ENCODE measurements at places on chromosomes 4 and X. TPM values are rescaled to one million over a fixed set of nuclear protein-coding genes. Genes with fewer than 3 reads are reported as not detected.
A peak's percentile ranks its signal among the peaks of the same experiment; 100 is the strongest.

- DNase-seq, result no peak
Measured at GRCh38 chr4:82216219-82216618, 157.6 kb downstream of the HNRNPD start.

GRCh38 chr4:138450546-138451275, 208.6 kb upstream of the SLC7A11 start:
- no peak for DNase-seq

The MAOB gene
- not detected for total RNA-seq

DNA sequence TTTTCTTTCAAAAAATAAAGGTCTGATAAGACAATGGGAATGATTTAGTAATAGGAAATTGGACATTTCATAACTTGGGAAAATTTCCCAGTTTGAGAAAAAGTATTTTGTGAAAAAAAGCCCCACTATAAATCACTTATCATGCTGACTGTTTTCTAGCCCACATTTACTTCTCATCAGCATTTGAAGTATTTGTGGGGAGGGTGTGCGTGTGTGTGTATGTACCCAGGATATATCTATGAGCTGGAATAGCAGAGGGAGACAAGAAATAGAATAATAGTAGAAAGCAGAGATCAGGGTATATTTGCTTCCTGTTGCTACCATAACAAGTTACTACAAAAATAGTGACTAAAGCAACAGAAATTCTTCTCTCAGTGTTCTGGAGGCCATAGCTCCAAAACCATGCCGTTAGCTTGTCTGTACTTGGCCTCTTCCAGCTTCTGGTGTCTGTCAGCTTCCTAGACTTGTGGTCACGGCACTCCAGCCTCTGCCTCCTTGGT, 139.8 kb downstream of the PTTG2 start:
- no peak for DNase-seq

DNA sequence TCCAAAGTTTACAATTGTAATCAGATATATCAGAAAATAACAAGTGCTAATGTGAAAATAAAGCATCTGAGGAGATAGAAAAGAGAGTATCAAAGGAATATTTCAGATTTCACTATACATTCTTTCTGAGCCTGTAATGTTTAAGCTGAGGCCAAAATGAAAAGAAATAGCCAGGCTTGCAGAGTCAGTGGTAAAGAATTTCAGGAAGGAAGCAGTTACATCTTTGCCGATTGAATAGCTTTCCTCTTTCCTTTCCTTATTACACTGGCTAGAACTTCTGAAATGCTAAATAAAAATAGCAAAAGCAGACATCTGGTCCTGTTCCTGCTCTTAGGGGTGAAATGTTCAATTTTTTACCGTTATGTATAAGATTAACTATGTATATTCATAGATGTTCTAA, 1441.6 kb upstream of the PCDH7 start:
- DNase-seq, result no peak

The MTNR1A gene
- 0.23 TPM for total RNA-seq

The CHRNA9 gene
- total RNA-seq, result not detected

GRCh38 chr4:2324891-2325290, 63.0 kb upstream of the MXD4 start:
- DNase-seq, result no peak

GRCh38 chr4:2948895-2949781, 14.1 kb downstream of the NOP14 start:
- DNase-seq, result no peak

The DRP2 gene
- total RNA-seq, result 0.15 TPM

DNA sequence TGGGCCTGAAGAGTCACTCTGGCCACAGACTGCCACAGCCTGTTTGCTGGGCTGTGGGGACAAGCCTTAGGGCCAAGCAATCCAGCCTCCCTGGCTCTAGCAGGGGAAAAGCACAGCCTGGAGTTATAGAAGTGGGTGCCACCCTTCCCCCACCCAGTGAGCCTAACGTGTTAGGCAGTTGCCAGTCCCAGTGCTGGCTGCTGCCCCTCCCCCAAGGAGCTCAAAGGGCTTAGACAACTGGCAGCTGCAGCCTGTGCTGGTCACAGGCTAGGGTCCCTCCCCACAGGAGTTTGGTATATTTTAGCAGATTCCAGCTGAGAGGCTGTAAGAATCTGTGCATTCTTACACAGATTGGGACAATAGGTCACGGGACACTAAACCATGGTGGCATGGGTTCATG, 370.3 kb upstream of the FGF16 start:
- no peak for DNase-seq

DNA sequence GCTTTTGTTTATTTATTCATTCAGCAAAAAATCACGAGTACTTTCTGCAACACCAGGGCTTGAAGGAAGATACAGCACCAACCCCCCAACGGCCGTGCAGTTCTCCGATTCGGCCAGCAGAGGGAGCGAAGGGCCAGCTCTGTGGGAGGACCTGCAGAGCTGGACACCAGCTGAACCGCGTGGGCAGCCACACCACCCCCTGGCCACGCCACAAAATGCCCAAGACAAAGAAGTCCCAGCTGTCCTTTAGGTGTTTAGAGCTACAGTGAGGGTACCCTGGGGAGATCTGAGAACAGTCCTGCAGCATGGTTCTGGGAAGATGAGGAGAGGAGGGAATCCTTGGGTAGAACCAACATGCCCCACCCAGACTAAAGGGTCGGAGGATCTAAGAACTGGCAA, 83.1 kb downstream of the RELL1 start:
- peak; percentile 53 for DNase-seq

DNA sequence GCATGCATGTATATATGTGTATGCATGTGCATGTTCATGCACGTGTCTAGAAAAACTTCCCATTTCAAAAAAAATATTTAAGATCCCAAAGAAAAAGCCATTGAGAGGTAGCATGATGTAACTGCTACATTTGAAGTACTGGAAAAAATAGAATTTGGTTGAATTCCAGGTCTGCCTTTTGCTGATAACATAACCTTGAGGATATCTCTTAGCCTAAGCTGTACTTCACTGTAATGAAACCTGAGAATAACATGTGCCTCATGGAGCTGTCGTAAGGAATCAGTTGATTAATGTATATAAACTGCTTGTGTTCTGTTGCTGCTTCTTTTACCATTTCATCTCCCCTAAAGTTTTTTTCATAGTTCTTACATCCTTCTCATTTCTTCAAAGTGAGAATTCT, 351.8 kb downstream of the GRIA2 start:
- no peak for DNase-seq

- no peak for DNase-seq
Measured at GRCh38 chr4:174575436-174575835, 53.1 kb upstream of the HPGD start.

DNA sequence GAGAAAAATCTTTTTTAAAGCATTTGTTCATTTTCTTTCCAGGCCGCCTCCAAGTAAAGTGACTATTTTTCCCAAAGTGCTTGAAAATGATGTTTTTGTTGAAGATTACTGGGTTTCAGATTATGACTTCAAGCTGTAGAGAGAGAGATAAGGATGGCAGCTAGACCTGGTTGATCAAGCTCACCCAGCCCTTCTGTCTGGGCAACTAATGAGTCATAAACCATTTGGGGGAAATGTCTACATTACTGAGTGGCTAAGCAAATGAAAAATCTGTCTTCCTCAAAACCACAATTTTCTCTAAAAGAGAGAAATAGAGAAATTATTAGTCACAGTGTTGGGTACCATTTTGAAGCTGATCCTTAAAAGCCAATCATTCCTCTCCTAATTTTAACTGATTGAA, 355.4 kb upstream of the CPEB2 start:
- DNase-seq, result no peak
